T1000 (cell line): ENCODE measurements at places on chromosomes 6 and 20.

GRCh38 chr6:151649835-151650234 is 156.0 kb downstream of the CCDC170 start:
- DNase-seq = no peak

GRCh38 chr6:35401514-35401913 is 50.6 kb upstream of the FANCE start:
- DNase-seq = no peak

DNA sequence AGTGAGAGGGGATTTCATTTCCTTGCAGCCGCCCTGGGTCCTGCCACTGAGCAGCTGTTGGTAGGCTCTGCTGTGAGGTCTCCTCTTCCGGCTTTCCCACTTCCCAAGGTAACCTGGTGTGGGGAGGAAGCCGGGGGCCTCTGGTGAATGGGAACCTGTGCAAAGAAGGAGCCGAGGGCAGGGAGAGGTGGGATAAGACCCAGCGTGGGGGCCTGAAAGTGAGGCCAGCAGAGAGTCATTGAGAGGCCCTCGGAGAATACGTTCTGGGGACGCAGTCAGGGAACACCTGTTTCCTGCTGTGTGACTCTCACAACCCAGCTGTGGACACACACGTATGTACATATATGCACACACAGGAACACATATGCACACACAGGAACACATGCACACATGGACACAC is 100.7 kb downstream of the CDH26 start:
- DNase-seq = no peak

DNA sequence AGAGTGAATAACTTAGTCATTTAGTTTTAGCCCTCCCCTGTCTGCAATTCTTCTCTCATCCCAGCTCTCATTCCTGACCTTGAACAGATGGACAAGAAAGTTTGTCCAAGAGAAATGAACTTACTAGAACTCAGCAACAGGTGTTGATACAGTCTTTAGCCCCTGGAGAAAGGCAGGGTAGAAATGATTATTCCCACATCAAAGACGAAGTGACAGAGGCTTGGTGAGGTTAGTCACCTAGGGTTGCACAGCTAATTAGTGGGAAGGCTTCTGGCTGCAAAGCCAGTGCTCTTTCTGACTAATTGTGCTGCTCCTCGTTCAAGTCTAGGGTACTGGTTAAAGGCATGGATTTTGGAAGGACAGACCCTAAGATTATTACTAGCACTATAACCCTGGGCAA is 4.5 kb downstream of the ZDHHC14 start:
- no peak for DNase-seq

DNA sequence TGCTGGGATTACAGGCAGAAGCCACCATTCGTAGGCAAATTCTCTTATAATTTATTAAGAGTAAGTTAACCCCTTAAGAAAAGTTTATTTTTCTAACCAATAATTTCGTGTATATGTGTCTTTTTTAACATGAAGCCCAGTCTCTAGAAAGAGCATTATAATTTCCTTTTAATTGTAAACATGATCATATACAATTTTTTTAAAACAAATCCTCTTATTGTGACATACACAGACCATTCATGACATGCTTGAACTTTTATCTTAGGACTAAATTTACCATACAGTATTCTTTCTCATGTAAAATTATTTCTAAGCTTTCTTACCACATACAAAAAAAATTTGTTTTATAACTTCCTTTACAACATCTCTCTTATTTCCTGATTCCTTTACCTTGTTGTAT is 6.7 kb downstream of the ACOT13 start:
- no peak for DNase-seq

DNA sequence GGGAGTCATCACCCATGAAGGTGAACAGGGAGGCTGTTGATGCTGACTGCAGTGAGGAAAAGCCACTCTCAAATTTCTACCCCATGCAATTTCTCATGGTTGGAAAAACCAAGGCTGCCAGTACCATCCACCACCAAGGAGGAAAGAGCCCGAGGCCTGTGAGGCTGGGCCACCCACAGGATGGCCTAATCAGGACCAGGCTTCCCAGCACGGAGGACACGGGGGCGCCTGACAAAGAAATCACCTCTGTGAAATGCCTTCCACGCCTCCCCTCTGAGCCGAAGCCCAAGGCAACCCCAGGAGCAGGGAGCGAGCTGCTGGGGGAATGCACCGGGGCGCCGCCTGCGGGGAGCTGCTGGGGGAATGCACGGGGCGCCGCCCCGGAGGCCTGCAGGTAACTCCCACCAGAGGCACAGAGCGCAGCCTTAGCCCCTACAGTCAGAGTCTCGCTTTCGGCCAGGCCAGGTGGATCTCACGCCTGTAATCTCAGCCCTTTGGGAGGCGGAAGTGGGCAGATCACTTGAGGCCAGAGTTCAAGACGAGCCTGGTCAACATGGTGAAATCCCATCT is 26.9 kb downstream of the FOXF2 start:
- no peak for DNase-seq

GRCh38 chr6:75498862-75499261 is 5.3 kb upstream of the FILIP1 start:
- no peak for DNase-seq

DNA sequence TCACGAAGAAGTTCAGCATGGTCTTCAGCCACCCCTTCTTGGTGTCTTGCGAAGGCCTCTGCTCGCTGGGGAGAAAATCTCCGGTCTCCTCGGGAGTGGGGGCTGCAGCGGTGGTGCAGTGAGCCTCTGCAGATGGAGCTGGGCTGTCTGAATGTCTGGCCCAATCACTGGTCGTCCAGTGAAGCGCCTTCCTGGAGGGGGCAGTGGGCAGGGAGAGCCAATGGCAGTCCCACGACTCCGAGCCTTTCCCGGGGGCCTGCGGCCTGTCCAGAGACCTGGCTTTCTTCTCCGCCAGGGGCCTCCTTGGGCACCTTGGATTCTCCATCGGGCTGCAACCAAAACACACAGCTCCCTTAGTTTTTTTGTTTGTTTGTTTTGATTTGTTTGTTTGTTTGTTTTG is 6.3 kb downstream of the BNIP5 start:
- DNase-seq = no peak

- no peak for DNase-seq
These were observed 1352.6 kb upstream of the GJE1 start for GRCh38 chr6:140779991-140780596.

- no peak for DNase-seq
These were observed 56.1 kb downstream of the VSTM2L start for GRCh38 chr20:37958856-37959520.

DNA sequence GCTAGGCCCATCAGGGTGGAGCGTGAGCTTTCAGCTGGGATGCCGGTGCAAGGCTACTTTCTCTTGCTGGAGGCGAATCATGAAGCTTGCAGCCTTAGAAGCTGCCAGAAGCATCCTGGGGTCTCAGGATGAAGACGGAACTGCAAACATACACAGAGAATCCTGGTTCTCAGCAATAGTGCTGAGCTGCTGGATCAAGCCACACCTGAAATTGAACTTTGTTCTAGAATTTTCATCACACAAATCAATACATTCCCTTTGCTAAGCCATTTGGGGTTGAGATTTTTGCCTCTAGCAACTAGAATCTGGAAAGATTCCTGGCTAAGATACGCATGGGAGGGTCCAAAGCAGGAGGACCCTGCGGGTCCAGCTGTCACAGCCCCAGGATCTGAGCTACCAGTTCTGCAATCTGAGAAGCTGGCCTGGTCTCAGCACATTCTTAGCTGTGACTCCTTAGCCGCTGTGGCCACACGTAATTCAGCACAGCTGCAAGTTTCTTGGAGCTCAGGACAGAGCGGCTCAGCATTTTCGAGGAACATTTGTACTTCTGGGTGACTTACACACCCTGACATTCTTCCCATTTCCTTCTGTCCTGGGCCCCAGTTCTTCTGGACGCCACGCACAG is 6.6 kb upstream of the ARFGAP1 start:
- DNase-seq = no peak

- DNase-seq = no peak
These were observed 49.3 kb upstream of the SRPK1 start for GRCh38 chr6:35970181-35970580.

- no peak for DNase-seq
These were observed 42.0 kb downstream of the PNLDC1 start for GRCh38 chr6:159842035-159842434.

DNA sequence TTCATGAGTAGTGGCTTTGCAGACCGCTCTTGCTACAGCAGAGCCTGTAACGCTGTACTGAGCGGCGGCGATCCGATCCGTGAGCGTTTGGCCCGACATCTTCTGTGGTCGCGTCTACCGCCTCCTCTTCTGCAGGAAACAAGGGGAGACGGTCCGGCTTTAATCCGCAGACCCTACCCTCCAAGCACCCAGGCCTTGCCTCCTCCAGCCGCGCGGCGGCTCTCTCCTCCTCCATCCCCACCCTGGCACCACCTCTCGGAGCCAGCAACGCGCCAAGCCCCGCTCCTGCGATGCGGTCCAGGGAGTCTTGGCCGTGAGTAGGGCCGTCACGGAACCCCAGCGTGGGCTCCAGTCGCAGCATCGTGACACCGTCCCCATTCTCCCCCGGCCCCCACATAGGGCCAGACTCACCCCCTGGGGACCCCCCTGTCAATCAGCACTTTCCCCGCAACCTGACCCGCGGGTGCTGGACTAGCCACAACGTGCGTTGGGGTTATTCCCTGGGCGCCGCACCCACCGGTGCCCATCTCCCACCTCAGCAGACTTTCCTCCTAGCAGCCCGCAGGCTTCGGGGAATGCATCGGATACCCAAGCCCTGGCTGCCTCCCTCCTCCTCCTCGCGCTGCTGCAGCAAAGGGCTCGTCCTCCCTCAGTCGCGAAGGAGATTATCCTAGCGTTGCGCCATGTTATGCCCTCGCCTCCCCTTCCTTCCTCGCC is 914 bp downstream of the SNAP91 start:
- no peak for DNase-seq

DNA sequence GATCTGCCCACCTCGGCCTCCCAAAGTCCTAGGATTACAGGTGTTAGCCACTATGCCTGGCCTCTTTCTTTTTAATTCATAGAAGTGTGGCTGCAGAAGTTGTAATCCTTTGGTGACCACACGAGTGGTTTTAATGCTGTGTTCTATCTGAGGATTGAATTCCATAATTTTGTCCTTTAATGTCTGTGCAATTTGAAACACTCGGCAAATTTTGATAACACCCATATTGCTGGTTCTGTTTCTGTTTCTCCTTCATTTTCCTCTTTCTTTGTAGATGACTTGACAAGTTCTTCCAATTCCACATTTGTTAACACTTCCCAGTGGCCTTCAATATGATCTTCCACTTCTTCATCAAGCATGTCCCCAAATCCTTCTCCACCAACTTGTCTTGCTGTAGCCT is 2.8 kb upstream of the CHMP4B start:
- no peak for DNase-seq

DNA sequence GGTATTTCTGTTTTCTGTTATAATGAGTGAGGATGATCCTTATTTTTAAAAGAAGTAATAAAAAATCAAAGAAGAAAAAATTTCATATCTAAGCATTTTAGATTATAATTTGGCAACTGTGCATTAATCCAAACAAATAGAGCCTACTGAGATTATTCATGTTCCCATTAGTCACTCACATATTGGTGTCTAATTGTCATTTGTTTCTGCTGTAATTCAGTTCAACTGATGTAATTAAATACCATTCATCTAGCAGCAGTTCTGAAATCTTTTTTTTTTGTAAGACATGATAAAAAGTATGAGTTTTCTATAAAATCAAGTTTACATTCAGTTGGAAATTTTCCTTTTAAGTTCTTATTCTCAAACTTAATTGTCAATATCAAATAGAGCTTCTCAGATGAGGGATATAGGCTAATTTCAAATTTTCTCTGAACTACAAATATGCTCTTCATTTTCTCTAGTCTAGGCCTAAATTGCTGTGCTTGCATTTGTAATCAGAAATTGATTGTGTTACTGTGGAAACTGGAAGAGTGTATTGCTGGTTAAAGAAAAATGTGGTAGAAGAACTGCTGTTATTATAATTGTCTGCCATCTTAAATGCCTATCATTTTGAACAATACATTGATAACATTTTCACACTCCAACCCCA is 23.6 kb downstream of the PACRG start:
- DNase-seq = no peak

DNA sequence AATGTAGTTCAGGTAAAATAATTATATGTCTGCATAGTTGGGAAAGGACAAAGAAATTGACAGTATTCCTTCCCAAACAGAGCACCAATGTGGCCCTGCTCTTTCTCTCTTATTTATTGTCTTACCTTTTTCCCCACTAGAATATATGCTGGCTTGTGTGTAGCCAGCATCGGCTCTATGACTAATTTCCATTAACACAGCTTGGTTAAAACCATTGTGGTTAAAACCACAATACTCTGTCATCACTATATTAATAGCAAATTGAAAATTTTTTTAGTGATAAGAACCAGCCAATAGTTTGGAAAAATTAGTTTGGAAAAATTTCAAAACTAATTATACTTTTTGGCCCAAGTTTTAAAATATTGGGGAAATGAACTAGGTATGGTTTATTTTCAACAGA is 535.1 kb downstream of the UTRN start:
- no peak for DNase-seq

GRCh38 chr6:33057222-33058150 is 16.0 kb downstream of the HLA-DPA1 start:
- DNase-seq = no peak

- no peak for DNase-seq
These were observed 208.5 kb downstream of the PTPRT start for GRCh38 chr20:42981253-42981652.

- no peak for DNase-seq
These were observed 672.4 kb upstream of the MARCKS start for GRCh38 chr6:113184736-113185135.

- DNase-seq = no peak
These were observed 33.3 kb downstream of the EPB41L2 start for GRCh38 chr6:131029626-131030297.

DNA sequence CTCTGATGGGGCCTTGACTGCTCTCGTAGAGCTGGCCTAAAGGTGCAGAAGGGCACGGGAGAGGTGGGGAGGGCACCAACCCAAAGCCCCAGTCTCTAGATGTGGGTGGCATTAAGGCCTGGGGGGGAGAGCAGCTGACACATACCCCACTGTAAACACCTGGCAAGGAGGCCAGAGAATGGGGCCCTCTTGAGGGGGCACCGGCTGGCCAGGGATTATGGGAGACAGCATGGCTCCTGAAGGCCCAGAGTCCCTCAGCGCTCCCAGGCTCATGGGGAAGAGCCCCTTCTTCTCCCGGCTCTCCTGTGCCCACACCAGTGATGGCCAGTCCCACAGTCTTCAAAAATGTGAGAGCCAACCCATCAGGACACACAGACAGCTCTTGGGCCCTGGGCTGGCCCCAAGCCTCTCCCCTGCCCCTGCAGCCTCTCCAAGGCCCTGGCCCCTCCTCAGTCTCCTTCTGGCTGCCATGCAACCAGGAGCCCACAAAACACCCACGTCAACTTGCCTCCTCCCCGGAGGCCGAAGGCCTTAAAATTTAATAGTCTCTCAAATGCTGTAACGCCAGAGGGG is 58.2 kb upstream of the FOXP4 start:
- no peak for DNase-seq

DNA sequence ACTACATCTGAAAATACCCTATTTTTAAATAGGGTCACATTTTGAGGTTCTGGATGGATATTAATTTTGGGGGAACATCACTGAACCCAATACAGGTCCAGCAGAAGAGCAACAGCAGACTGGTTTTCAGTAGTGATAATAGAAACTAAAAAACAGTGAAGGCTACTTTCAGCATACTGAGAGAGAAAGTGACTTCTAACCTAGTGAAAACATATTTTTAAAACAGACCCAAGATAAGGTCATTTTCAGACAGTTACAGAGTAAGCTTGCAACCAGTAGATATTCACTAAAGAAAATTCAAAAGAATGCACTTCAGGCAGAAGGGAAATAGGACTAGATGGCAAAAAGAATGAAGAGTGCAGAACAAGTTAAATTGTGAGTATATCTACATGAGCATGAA is 42.0 kb upstream of the TMEM244 start:
- DNase-seq = no peak
